Smooth muscle cell of the umbilical artery (primary cell): ENCODE measurements at places on chromosomes 4 and X. TPM values are rescaled to one million over a fixed set of nuclear protein-coding genes. Genes with fewer than 3 reads are reported as not detected.

The SLC26A1 gene
- total RNA-seq: under 0.01 and 0.09 TPM in 2 replicates

The PRAF2 gene
- total RNA-seq: 10.4 and 19.3 TPM in 2 replicates

The ENPP6 gene
- total RNA-seq: not detected in 2 replicates

The PRR32 gene
- total RNA-seq: not detected in 2 replicates

The C4orf50 gene
- not detected in 2 replicates for total RNA-seq

The SMR3B gene
- not detected in 2 replicates for total RNA-seq

The P2RY4 gene
- 0.14 TPM in 1 of 2 replicates, not detected in the other for total RNA-seq

The IGFBP7 gene
- 1,361 and 2,028 TPM in 2 replicates for total RNA-seq

The KIT gene
- 0.69 and 1.5 TPM in 2 replicates for total RNA-seq

The FGF2 gene
- 169 and 234 TPM in 2 replicates for total RNA-seq

The ADH1A gene
- total RNA-seq: not detected in 2 replicates

The SSX2 gene
- total RNA-seq: not detected in 2 replicates

The CASP6 gene
- total RNA-seq: 29.4 and 31.6 TPM in 2 replicates

The ATP1B4 gene
- total RNA-seq: not detected in 2 replicates

The SMPX gene
- total RNA-seq: not detected in 2 replicates
